ENCODE measurements at places on chromosomes 1 and 21. TPM values are rescaled to one million over a fixed set of nuclear protein-coding genes. Genes with fewer than 3 reads are reported as not detected.

GRCh38 chr1:178055093-178055492, 38.8 kb upstream of the RASAL2 start:
- no peak overlapping the region for H3K27ac ChIP-seq
- no peaks in the 10 kb centered on the region for H3K36me3 ChIP-seq
- no peak for DNase-seq
- H3K4me3 ChIP-seq: no peak overlapping the region
- no peaks in the 10 kb centered on the region for H3K4me1 ChIP-seq

DNA sequence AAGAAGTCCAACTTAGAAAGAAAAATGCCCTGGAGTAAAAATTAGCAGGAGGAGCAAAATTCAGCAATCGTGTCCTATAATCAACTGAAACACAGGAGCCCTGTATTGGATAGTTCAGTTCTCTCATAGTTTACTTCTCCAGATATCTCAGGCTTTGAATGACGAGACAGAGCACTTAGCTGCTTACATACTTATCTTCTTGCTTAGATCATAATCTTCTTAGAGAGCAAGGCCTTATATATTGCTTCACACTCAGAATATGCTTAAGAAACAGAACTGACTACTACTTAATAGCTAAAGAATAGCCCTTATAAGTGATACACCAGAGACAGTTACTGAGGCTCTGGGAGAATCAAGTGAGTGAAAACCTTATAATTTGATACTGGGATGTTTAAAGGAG, 38.9 kb downstream of the TOR3A start:
- peaks cover 2% of the 10 kb centered on the region for H3K36me3 ChIP-seq
- H3K4me1 ChIP-seq: no peaks in the 10 kb centered on the region
- no peaks in the 10 kb centered on the region for H3K27me3 ChIP-seq
- DNase-seq: no peak

GRCh38 chr1:151534662-151535278, 5.3 kb upstream of the TUFT1 start:
- no peak overlapping the region for H3K27ac ChIP-seq
- no peaks in the 10 kb centered on the region for H3K27me3 ChIP-seq
- peak; percentile 82 for DNase-seq
- no peak overlapping the region for H3K4me3 ChIP-seq
- H3K36me3 ChIP-seq: no peaks in the 10 kb centered on the region
- no peaks in the 10 kb centered on the region for H3K4me1 ChIP-seq

DNA sequence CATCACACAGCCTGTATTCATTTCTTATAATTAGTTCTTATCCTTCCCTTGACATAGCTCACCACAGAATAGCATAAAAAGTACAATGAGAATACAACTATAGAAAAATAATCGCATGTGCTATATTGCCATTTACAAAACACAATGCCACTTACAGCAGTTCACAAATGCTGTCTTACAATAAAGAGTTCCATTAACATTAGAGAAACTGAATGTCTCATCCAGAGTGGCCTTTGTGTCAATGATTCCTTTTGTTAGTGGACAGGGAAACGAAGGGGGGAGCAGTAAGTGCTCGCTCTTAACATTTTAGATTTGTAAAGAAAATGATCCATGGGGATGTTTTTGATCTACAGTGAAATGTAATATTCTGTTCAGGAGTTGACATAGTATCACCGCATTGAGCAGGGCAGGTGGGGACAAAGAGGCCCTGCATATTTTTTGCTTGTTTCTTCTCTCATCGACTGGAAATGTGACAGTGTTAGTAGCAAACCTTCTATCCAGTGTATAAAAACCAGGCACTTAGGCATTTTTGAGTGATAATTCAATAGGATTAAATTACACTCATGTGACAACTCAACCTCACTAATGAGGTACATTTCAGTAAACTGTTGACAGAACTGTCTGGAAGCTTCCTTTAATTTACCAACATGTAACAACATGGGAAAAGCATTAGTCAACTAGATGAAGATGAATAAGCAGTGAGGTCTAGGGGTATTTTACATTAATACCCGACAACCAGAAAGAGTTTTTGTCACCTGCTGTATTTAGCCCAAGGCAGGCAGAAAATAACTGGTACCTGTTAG, 35.6 kb upstream of the RRP15 start:
- H3K36me3 ChIP-seq: no peaks in the 10 kb centered on the region
- no peak for DNase-seq
- no peaks in the 10 kb centered on the region for H3K4me1 ChIP-seq
- H3K27ac ChIP-seq: no peak overlapping the region

- H3K4me3 ChIP-seq: no peak overlapping the region
- H3K27ac ChIP-seq: no peak overlapping the region
- H3K4me1 ChIP-seq: no peaks in the 10 kb centered on the region
- no peaks in the 10 kb centered on the region for H3K36me3 ChIP-seq
Observed at GRCh38 chr1:112513112-112513870, 4.5 kb downstream of the WNT2B start.

DNA sequence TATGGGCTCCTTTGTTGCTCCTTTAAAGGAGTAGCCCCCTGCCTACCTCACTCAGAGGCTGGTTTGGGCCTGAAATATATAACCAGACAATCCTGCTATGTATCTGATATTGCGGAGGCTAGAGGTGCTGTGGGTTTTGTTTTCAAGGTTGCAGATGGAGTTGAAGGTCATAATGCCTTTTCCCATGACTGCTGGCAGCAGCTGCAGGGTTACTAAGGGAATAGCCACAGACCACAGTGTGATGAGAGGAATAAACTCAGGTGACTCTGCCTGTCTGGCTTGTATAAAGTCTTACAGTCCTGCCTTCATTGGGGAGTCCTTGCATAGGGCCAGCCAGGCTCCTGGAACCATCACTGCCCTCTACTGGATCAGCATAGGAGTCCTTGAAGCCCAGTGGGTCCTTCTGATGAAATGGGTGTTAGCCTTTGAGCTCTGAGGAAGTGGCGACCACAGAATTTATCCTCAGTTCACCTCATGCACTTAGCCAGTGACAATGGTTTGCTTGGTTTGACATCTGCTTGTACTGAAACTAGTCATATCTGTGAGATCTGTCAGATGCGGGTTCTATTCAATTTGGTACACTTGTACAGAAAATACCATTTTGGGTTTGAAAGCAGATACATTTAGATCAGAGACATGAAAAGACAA, 174.4 kb upstream of the HMCN1 start:
- H3K36me3 ChIP-seq: no peaks in the 10 kb centered on the region

- no peak overlapping the region for H3K27ac ChIP-seq
- H3K4me3 ChIP-seq: no peak overlapping the region
- no peaks in the 10 kb centered on the region for H3K36me3 ChIP-seq
Observed at GRCh38 chr21:40335704-40336103, 468.5 kb downstream of the PCP4 start.

Gene SDC3
- total RNA-seq: 72.7 TPM

Gene GUCA2A
- not detected for total RNA-seq

Gene CRYBG2
- not detected for total RNA-seq
